ENCODE measurements at places on chromosomes 7 and 10. TPM values are rescaled to one million over a fixed set of nuclear protein-coding genes. Genes with fewer than 3 reads are reported as not detected.

DNA sequence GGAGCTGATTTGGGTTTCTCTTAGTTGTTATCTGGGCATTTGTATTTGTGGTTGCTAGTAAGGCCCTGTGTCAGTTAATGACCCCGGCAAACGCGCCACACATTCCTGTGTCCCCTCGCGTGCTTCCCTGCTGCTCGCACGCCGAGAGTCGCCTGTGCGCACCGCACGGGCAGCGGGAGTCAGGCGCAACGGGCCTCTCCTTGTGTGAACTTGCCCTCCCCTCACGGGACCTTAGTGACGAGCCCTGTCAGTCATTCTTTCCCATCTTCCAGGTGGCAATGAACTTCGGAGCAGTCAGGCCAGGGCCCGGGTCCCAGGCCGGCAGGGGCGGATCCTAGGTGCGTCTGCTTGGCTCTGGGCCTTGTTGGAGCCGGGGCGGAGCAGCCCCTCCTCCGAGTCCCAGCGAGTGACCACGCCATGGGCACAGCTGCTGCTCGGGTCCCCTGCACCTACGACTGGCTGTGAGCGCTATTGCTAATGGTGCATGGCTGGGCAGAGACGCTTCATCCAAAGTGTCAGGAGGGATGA lies 12.4 kb upstream of the PRKAR1B start:
- H3K27ac ChIP-seq: no peak overlapping the region
- no peak overlapping the region for H3K4me3 ChIP-seq
- H3K4me1 ChIP-seq: peaks cover 4% of the 10 kb centered on the region
- peaks cover 15% of the 10 kb centered on the region for H3K36me3 ChIP-seq
- no peak for DNase-seq
- H3K27me3 ChIP-seq: no peaks in the 10 kb centered on the region

DNA sequence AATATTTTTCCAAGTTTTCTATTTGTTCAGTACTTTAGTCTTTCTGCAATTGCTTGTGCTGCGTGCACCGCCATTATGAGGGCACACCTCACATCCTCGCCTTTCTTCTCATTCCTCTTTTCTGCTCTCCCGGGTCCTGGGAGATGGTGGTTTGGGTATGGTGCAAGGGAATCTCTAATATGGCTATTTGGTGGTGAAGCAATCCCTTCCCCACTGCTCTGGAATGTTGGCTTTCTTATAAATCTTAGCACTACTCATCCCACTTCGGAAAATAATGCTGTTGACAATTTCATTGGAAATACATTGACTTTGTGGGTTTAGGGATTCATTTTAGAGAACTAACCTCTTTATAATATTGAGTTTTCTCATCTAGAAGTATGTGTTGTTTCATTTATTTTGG lies 1.9 kb upstream of the GCK start:
- no peak for DNase-seq
- H3K4me1 ChIP-seq: no peaks in the 10 kb centered on the region
- H3K36me3 ChIP-seq: no peaks in the 10 kb centered on the region
- no peak overlapping the region for H3K4me3 ChIP-seq
- no peak overlapping the region for H3K27ac ChIP-seq
- H3K27me3 ChIP-seq: peaks cover 30% of the 10 kb centered on the region

GRCh38 chr7:33887266-33887975 lies 17.9 kb upstream of the BMPER start:
- H3K36me3 ChIP-seq: no peaks in the 10 kb centered on the region
- peaks cover 6% of the 10 kb centered on the region for H3K27me3 ChIP-seq
- H3K4me1 ChIP-seq: peaks cover 19% of the 10 kb centered on the region
- DNase-seq: no peak
- H3K27ac ChIP-seq: no peak overlapping the region

- peaks cover 16% of the 10 kb centered on the region for H3K36me3 ChIP-seq
- DNase-seq: no peak
- H3K27ac ChIP-seq: no peak overlapping the region
- no peak overlapping the region for H3K4me3 ChIP-seq
- H3K4me1 ChIP-seq: no peaks in the 10 kb centered on the region
Observed at GRCh38 chr7:70178787-70179186, 580.5 kb downstream of the AUTS2 start.

- H3K4me3 ChIP-seq: peak overlapping the region; percentile 98
- DNase-seq: no peak
- H3K36me3 ChIP-seq: peaks cover 4% of the 10 kb centered on the region
- no peaks in the 10 kb centered on the region for H3K27me3 ChIP-seq
Observed at GRCh38 chr10:73097305-73097670, 622 bp upstream of the P4HA1 start.

GRCh38 chr10:17795813-17796594 lies 13.1 kb upstream of the MRC1 start:
- no peaks in the 10 kb centered on the region for H3K36me3 ChIP-seq
- H3K4me3 ChIP-seq: no peak overlapping the region
- DNase-seq: no peak
- H3K27ac ChIP-seq: no peak overlapping the region
- no peaks in the 10 kb centered on the region for H3K4me1 ChIP-seq

DNA sequence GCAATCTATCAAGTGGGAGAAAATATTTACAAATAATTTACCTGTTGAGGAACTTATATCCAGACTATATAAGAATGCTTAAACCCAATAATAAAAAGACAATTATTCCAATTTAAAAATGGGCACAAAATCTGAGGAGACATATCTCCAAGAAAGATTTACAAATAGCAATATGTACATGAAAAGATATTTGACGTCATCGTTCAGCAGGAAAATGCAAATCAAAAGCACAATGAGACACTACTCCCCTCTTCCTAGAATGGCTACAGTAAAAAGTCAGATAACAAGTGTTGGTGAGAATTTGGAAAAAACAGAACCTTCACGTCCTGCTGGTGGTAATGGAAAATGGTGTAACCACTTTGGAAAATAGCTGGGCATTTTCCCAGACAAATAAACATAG lies 457.0 kb downstream of the DPP6 start:
- no peak for DNase-seq
- no peak overlapping the region for H3K4me3 ChIP-seq
- H3K4me1 ChIP-seq: peaks cover 12% of the 10 kb centered on the region
- H3K27ac ChIP-seq: no peak overlapping the region

DNA sequence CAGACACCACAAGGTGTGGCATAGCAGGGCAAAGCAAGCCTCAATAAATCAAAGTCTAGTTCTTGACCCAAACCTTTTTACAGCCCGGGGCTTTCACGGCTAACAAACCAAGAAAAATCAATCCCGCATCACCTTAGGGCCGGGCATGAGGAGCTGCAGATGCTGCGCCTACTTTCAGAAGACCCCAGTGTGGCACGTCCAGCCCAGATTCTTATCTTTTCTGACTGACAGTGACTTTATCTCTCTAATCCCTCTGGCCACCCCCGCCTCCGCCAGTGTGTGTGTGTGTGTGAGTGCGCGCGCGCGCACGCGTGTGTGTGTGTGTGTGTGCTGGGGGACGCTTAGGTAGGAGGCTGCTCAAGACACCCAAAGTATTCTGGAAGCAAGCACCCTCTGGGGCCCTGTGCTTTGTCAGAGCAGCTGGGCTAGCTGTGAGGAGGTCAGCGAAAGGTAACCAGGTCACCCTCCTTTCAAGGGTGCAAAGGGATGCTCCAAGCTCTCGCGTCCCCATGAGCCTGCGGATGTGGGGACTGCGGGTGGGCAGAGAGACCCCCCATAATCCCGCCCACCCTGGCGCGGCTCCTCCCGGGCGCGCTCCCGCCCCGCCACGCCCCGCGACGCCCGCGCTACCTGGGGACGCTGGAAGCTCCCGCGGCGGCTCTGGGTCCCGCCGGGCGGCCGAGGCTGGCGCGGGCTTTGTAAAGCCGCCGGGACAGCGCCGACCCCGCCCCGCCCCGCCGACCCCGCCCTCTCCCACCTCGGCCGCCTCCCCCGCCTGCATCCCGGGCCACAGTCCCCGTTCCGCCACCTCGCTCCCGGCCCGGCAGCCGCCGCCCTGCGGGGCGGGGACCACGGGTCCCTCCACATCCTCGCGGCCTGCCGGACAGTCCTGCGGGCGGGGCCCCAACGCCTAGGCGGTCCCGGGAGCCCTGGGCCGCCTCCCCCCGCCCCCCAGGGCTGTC lies 57.1 kb upstream of the RHOBTB1 start:
- H3K4me1 ChIP-seq: peaks cover 21% of the 10 kb centered on the region
- H3K36me3 ChIP-seq: no peaks in the 10 kb centered on the region
- H3K27ac ChIP-seq: peak overlapping the region; percentile 80
- no peaks in the 10 kb centered on the region for H3K27me3 ChIP-seq
- peak overlapping the region; percentile 85 for H3K4me3 ChIP-seq

DNA sequence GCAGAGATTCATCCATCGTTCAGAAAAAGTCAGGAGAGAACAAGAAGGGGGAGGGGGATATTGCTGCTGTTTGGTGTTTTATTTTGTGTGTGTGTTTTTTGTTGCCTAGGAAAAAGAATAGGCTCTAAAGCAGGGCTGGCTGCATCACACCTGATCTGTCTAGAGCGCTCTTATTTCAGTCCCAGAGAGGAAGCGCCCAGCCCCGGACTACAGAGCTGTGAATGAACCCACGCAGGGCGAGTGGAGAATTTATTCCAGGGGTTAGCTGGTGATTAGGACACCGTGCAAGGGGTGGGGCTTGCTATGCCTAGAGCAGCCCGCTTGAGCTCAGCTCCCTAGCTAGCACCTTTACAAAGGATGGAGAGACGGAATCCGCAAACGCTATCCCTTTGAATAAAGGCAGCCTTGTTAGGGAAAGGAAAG lies 621 bp upstream of the FAM13C start:
- peaks cover 13% of the 10 kb centered on the region for H3K4me1 ChIP-seq
- peaks cover 23% of the 10 kb centered on the region for H3K27me3 ChIP-seq
- H3K36me3 ChIP-seq: no peaks in the 10 kb centered on the region
- H3K27ac ChIP-seq: peak overlapping the region; percentile 48
- peak overlapping the region; percentile 69 for H3K4me3 ChIP-seq

DNA sequence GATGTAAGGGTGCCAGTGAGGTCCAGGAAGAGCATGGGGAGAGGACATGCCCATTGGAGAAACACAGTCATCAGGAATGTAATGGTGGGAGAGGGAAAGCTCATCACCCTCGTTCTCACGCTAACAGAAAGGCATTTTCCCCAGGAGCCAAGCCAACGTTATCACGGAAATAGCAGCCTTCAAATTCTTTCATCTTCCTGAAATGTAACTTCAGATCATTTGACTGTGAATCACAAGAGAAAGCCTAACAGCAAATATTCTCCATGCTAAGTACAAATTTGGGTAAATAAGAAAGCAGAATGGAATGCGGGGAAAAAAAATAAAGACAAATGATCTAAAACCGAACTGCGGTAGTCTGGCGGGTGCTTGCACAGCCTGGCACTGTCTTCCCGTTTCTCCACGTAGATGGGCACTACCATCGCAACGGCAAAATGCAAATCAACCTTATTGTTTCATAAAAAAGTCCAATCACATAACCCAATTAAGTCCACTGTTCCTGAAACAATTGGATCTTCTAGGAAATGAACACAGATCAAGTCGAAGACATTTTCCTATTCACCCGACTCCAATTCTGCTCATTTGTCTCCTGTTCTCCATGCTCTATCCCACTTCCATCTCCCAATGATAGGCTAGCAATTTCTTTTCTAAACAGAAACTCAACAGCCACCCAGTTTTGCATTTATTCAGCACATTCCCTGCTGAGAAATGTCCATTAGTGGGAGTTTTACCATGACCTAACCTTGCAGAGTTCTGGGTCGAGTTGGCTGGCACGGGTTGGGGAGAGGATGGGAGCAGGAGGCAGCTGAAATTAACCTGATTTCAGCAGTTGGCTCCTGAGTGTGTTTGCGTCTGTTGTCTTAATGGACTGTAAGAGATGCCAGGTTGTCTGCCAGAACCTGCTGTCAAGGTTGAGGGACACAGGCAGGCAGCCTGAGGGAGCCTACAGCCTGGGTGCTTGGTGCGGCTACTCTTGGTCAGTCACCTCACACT lies 74.6 kb upstream of the FRMD4A start:
- no peaks in the 10 kb centered on the region for H3K27me3 ChIP-seq
- H3K36me3 ChIP-seq: no peaks in the 10 kb centered on the region
- no peak overlapping the region for H3K4me3 ChIP-seq
- H3K27ac ChIP-seq: peak overlapping the region; percentile 98
- DNase-seq: no peak
- H3K4me1 ChIP-seq: peaks cover 41% of the 10 kb centered on the region

GRCh38 chr7:134140889-134141867 lies 14.0 kb downstream of the LRGUK start:
- H3K4me3 ChIP-seq: no peak overlapping the region
- H3K27me3 ChIP-seq: peaks cover 3% of the 10 kb centered on the region

The ACSL5 gene
- 0.41 TPM for total RNA-seq

The SRPK2 gene
- total RNA-seq: 43.8 TPM

The MPP7 gene
- total RNA-seq: 10.6 TPM

The CCL24 gene
- not detected for total RNA-seq

The NRG3 gene
- 0.57 TPM for total RNA-seq

The CYP2C8 gene
- total RNA-seq: 5.8 TPM
